ENCODE measurements at places on chromosomes 2 and 18.

DNA sequence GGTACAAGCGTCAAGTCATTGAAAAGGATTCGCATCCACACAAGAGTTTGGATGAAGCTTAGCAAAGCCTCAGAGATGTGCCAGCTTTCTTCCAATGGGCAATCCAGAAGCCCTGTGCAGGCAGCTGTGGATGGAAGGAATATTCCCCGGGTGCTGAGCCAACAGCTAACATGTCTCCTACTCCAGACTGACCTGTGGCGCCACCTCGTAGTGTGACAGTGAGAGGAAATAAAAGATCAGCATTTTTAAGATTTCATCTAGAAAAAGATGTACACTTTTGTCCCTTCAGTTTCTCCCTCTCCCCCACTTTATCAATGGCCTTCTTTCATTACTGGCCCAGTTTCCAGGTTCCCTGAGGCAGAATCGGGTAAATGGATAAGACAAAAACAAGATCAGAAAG lies 48.9 kb upstream of the SPATS2L start:
- no peak for DNase-seq

GRCh38 chr2:207902821-207903220 lies 122.5 kb downstream of the PLEKHM3 start:
- peak; percentile 46 for DNase-seq

DNA sequence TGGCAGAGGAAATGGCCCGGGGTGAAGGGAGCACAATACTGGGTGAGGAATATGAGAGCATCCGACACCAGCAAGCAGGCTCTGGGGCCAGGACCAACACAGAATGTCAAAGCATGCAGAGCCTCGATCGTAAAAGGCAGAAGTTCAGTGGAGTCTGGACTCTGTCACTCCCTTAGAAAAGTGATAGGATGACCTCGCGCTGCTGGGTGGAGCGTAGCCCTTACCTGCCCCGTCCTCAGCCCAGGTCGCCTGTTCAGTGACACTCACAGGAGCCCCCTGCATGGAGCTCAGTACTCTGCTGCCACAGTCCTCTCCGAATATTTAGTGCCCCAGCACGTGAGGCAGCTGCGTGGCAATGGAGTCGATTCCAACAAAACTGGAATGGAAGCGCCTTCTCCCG lies 236.7 kb upstream of the MYT1L start:
- no peak for DNase-seq

DNA sequence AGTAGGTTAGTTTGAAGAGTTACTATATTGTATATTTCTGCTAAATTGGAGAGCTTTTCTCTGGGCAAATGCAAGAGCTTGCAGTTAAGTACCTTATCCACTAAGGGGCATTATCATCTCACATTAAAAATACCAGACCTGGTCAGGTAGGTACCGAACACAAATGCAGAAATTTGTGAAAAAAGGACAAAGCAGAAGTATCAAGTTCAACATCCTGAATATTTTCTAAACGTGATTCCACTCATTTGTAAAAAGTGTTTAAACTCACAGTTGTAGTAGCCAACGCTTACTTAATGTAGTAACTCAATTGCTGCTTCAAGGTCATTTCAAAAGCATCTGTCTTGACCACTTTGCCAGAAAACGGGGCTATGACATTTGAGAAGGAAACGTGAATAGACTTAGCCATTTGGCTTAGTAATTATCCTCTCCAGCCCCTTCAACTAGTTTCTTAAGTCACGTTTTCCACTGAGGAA lies 52.1 kb downstream of the CYRIA start:
- DNase-seq = peak; percentile 52

GRCh38 chr2:21489080-21489479 lies 365.3 kb downstream of the TDRD15 start:
- DNase-seq = no peak

DNA sequence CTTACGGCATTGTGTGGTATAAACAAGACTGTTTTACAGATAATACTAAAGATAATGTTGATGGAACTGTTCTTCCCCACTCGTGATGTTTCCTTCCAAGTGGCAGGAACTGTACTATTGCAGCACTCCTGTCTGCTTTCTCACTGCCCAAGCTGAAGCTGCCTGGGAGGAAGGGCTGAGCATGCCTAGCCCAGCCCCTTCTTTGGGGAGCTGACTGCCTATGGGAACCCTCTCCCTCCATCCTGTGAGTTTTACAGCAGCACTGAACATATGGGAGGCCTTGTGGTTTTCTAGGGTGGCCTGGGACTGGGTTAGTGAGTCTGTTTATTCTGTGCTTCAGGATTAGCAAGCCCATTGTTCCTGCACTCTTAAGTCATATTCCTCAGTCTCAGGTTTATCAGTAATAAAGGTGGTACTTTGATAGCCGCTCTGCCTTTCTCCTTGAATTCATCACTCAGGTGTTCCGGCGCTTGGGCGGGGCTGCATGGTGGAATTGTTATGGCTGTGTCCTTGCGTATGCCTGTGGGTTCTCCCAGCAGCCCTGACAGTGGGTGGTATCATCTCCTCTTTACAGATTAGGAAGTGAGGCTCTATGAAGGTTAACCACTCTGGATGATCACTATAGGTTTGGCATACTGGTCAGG lies 379.7 kb downstream of the PTPRM start:
- peak; percentile 81 for DNase-seq

GRCh38 chr18:33729556-33729955 lies 151.5 kb downstream of the ASXL3 start:
- DNase-seq = no peak

- no peak for DNase-seq
Measured at GRCh38 chr2:98556344-98557033, 51.8 kb downstream of the COA5 start.

GRCh38 chr2:221563270-221563985 lies 8.7 kb downstream of the EPHA4 start:
- no peak for DNase-seq

DNA sequence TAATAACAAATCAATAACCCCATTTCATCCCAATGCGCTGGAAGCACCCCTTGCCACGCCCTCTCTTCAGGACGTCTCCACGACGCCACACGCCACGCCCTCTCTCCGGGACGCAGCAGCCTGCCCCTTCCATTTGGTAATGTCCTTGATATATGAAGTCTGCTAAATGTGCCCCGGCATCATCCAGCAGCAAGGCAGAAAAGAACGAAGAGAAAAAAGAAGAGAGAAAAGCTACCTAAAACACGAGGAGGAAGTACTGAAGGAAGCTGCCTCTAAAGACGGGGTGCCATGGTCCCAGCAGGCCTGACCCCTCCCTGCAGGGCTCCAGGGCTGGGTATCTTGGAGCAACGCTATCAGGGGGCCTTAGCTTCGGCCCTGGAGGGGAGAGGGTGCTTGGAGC lies 41.8 kb downstream of the CNGA3 start:
- DNase-seq = no peak
